ENCODE measurements at places on chromosomes 7 and 10.

GRCh38 chr7:105596866-105597265 is 15.6 kb upstream of the EFCAB10 start:
- DNase-seq, result no peak

- DNase-seq, result no peak
Observed at GRCh38 chr10:72649291-72649690, 23.4 kb upstream of the MICU1 start.

DNA sequence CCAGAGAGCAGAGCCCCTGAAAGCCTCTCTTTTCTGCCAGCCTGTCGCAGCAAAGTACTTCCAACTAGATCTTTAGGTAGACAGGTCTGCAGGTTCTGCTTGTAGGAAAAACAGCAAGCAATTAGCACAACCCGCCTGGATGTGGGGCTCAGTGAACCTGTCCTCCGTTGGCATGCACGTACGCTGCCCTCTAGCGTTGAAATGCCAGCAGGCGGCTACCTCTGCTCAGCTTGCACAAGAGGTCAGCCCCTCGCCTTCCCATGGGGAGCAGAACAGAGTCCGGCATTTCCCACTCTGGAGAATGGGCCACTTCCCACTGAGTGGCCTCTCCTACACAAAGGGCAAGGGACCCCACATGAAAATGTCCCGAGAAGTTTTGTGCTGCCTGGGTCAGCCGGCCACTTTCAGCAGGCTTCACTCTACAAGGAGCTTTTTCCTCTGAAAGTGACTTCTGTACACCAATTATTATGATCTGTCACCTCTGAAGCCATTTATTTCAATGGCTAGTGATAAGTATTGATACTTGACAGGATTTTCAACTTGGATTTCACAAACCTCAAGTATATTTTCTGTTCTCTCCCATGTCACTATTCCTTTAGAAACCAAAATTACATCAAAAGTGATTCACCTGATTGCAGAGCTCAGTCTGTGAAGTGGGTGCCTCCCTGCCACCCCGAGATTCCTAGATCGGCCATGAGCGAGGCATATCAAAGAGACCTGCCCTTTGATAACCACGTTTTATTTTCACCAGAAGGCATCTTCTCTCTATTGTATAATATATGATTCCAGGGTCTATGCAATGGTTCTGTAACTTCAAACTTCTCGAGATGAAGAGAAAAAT is 56.7 kb downstream of the JCAD start:
- DNase-seq, result peak; percentile 31

DNA sequence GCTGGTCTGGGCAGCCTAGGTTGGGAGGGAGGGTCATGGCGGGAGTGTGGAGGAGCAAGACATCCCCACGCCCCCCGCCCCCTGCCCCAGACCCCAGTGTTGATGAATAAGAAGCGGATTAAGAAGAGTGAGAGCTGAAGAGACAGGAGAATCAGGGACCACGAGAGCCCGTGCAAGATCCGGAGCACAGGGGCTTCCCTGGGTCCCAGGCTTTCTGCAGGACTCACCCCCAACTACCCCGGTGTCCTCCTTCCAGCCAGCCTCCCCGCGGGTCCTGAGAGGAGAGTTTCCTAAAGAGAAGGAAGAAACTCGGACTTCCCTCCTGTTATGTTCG is 20.1 kb downstream of the GHRHR start:
- DNase-seq, result no peak

GRCh38 chr7:19133886-19134285 is 11.3 kb downstream of the FERD3L start:
- no peak for DNase-seq

DNA sequence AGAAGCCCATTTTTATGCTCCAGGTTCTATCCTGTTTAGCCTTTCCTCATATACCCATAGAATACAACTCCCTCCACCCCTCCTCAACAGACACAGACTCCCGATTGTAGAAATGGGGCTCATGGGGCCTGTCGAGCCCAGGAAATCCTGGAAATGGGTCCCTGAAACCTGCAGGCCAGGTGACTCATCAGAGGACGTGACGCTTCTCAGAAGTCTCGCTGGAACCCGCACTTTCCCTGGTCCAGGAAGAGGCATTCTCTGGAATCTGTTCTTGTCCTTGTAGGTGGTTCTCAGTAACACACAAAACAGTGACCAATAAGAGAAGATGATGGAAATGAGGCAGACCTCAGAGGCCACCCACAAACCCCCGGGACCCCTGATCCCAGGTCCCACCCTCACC is 244.8 kb upstream of the PPP2R2D start:
- no peak for DNase-seq

DNA sequence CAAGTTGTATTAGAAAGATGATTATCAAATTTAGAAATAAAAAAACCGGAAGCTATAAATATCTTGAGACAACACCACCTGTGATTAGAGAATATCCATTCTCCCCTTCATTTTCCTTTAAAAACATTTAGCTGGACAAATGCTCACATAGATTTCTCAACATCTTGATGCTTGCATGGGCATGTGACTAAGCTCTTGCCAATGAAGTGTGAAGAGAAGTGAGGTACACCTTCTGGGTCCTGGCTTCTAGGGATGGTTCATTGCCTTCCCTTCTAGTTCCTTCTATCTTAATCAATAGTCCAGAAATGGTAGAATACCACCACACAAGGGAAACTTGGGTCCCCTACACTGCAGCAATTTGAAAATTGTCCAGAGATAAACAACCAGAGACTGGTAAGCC is 41.0 kb downstream of the WAPL start:
- DNase-seq, result no peak

DNA sequence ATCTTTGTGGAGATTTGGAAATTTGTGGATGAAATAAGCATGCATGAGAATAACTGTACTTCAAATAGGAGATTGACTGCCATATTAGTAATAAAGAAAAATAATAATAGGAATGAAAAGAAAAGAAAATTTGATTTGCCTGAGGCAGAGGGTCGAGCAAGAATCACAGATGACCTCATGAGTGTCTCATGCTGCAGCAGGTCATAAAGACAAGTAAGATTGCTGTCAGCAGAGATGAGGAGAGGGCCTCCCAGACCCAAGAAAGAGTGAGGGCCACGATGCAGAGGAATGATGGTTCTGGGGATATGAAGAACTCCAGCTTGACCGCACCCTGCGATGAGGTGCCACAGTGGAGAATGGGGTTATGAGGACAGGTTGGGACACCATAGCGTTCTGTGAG is 39.2 kb downstream of the TOMM7 start:
- no peak for DNase-seq

DNA sequence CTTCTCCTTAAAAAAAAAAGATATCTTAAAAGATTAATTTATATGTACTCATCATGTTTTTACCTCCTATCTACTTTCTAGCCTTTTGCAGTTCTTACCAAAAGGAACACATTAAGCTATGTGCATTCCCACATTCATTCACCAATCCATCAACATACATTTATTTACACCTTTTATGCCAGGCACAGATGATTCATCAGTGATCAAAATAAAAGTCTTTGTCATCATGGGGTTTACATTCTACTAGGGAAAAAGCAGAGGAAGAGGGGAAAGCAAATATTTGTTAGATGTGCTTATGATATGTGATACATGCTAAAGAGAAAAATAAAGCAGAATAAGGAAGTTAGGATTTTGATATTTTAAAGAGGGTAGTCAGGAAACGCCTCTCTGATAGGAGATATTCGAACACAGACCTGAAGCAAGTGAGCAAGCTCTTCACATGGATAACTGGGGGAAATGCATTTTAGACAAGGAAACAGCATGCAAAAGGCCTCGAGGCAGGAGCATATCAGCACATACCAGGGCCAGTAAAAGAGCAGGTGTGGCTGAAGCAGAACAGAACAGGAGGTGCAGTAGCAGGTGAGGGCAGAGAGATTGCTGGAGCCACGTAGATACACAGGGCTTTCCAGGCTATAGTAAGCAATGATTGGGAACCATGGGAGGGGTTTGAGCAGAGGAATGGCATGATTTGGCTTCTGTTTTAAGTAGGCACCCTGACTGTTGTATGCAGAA is 67.4 kb downstream of the REEP3 start:
- DNase-seq, result no peak

DNA sequence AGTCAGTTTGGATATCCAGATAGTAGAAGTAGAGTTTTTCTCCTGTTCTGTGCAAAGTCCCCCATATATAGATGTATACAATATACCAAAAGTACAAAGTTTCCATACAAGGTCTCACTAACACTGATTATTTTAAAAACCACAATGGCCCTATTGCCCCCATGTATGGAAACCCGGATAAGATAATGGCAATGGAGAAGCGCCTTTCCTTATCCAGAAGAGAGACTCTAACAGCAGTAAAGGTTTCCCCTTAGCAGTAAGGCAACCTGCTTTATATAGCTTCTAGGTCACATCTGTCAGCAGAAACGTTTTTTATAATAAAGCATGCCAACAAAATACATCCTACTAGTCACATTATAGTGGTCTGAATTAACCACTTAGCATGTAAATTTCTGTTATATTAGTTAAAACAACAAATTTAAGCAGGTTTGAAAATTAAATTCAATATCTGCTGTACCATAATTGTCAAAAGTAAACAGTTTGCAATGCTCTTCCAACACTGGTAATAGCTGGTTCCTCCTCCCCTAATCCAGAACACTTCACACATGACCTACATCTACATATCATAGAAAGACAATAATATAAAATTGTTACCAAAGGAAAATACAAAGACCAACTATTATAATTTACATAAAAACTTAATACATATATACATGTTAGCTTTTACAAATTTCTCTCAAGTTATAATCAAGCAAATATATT is 22.4 kb downstream of the USP6NL start:
- DNase-seq, result no peak

- DNase-seq, result no peak
Observed at GRCh38 chr7:117666031-117666430, 186.2 kb downstream of the CFTR start.

- DNase-seq, result no peak
Observed at GRCh38 chr7:98354511-98355249, 46.2 kb downstream of the BAIAP2L1 start.

DNA sequence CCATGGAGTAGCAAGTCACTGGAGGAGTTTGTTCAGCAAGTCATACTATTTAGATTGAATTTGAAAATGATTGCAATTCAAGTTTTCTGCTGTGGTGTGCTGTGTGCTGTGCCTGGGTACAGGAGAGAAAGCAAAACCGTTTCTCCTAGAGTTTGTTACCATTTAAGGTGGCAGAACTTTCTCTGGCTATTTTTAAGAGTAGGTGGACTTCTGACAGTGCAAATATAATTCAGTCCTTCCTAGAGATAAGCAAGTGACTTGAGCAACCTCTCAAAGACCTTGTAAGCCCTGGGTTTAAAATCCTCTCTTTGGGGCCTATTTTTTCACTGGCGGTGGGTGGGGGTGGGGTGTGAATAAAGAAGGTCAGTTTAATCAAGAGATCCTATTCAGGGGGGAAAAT is 42.9 kb upstream of the FGL2 start:
- DNase-seq, result no peak

- peak; percentile 27 for DNase-seq
Observed at GRCh38 chr7:832167-832967, at the start of gene SUN1. SUN1 (plus strand) TSS chr7:832476; CDS start chr7:832525, 49 bp downstream.

GRCh38 chr7:159024280-159024951 is 120.3 kb downstream of the VIPR2 start:
- no peak for DNase-seq

DNA sequence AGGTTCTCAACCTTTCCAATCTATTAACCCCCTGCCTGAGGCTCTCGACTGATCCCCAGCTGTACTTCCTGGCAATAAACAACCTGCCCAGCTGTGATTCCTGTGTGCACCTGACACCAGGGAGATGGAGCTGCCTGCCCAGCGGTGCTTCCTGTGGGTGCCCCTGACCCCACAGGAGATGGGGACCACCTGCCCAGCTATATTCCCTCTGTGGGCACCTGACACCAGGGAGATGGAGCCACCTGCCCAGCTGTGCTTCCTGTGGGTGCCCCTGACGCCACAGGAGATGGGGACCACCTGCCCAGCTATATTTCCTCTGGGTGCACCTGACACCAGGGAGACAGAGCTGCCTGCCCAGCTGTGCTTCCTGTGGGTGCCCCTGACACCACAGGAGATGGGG is 184.0 kb downstream of the DIP2C start:
- no peak for DNase-seq

GRCh38 chr7:127391591-127392181 is 822 bp downstream of the ZNF800 start:
- peak; percentile 12 for DNase-seq

- no peak for DNase-seq
Observed at GRCh38 chr10:69086001-69086509, 1.8 kb upstream of the SRGN start.

- DNase-seq, result no peak
Observed at GRCh38 chr7:49670991-49671390, 102.4 kb upstream of the VWC2 start.

DNA sequence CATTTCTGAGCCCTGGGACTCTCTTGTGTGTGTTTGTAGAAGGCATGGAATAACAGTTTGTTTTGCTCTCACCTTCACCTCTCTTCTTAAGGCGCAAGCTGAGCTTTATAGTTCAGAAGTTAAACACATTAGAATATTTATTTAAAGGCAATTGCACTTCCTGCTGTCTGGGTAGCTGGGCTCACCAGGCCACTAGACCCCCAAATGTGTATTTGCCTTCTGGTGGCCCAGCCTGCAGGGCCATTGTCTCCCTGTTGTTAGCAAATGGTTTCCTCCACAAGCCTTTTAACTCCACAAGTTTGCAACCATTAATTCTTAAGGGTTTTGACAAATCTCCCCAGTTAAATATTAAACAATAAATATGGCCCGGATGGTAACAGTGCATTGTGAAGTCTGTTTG is 31.1 kb upstream of the NEUROD6 start:
- no peak for DNase-seq

DNA sequence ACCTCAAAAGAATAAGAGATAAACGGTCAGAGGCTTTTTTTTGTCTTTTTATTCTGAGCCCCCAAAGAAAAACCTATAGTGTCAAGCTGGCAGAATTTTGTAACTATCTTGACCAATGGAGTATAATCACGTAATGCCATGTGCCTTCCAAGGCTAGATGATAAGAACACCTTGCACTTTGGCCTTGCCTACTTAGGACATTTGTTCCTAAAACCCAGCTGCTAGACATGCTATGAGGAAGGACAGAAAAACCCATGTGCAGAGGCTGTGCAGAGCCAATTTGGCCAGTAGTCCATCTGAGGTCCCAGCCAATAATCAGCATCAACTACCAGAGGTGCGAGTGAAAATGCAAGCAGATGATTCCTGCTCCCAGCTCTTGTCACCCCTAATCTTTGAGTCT is 69.9 kb downstream of the EPDR1 start:
- DNase-seq, result no peak

Measured in activated naive CD4-positive, alpha-beta T cell (primary cell).